ENCODE measurements at places on chromosomes 11 and 22.

GRCh38 chr22:30206944-30207343, 39.6 kb downstream of the LIF start:
- no peak for DNase-seq

- DNase-seq: no peak
Measured at GRCh38 chr22:29316141-29316828, 788 bp upstream of the RASL10A start.

- no peak for DNase-seq
Measured at GRCh38 chr11:19828382-19829108, 115.9 kb downstream of the NAV2 start.

DNA sequence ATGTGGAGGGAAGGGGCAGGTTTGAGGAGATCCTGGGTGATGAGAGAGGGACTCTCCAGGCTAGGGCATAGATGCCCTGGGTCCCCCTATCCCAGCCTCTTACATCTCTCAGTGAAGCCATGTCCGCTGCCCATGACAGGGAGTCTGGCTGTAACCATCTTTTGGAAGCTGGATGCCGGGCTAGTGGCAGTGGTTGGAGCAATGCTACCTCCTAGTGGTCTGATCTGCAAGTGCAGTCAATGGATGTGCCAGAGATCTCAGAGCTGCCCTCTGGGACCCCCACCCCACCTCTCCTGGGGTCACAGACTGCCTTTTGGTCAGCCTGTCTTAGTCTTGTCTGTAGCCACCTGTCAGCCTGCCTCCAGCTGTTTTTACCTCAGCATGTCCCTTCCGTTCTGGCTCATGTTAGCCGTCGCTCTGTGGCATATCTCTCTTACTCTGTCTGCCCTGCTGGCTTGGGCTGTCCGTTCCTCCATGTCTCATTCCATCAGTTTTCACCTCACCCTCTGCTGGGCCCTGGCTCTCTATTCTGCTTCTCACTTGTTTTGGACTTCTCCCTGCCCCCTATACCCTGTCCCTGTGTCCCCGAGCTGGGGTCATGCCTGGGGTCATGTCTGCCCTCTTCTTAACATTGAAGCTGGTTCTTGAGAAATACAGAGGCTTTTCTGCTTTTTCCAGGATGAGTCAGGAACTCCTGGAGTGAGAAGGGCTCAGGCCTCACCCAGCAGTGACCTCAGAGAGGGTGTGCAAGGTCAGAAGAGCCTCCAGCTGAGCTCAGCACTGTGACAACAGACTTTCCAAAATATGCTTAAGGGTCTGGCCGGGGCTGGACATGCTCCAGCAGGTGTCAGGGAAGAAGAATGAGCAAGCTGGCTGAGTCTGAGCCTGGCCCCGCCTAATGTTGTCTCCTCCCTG, 52.0 kb upstream of the THY1 start:
- DNase-seq: peak; percentile 63

- no peak for DNase-seq
Measured at GRCh38 chr11:2687223-2687530, 12.6 kb downstream of the KCNQ1OT1 start.

GRCh38 chr22:19495562-19496323, 16.0 kb downstream of the CDC45 start:
- DNase-seq: no peak

DNA sequence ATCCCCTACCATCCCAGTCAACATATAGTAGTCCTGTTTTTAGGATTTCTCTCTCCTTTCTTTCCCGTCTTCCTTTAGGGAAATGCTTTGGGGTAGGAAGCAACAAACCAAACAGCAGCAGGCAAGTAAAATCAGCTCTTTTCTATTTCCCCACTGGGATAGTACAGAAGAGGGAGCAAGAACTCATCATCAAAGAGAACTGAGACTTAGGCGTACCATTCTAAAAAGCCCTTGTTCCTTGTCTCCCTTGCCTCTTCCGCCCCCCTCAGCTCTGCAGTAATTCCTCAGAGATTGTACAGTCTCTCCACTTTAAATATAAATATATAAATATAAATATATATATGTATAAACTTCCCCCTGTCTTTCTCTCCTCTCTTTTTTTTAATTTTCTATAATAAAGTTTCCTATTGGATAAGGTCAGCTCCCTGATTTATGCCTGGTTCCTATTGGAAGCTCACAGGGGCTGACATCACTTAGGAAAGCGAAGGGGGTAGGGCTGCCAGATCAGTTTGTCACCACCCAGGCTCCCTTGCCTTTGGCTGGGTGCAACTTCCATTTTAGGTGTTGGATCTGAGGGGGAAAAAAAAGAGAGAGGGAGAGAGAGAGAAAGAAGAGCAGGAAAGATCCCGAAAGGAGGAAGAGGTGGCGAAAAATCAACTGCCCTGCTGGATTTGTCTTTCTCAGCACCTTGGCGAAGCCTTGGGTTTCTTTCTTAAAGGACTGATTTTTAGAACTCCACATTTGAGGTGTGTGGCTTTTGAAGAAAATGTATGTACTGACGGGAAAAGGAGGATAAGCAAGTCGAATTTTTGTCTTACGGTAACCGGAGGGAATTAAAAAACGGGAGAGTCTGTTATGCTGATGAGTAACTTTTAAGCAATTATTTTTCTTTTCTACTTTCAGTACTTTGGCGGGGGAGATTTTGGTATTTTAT, at the start of gene CTNND1:
Gene CTNND1 (plus strand): TSS at position 502 of the 934 bp plus-strand sequence. CDS start 29,677 bp downstream, outside the sequence.
- no peak for DNase-seq

DNA sequence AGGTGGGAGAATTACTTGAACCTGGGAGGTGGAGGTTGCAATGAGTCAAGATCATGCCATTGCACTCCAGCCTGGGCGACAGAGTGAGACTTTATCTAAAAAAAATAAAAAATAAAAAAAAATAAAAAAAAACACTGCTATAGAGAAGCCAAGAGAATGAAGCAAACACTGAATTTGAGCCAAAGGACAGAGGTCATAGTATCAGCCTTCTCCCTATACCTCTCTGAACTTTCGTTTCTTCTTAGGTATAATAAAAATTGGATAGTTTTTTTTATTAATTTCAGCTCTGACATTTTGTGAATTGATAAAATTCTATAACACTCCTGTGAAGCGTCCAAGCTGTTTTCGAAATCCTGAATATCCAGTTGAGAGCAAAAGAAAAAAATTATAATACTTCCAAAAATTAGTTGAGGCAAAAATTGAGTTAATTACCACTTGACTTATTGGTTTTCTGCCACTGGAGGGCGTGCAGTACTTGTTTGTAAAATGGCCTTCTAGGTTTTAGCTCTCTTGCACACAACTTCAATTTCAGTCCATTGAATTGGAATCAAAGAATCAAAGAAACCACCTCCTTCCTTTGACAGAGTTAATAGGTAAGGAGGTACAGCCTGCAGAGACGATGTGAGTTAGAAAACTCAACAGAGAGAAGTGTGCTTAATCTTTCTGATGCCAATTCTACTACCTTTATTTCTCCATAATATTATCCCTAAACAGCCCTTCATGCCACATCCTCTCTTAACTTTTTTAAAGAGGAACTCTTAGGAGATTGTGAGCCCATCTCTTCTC, 143.2 kb downstream of the BBOX1 start:
- peak; percentile 32 for DNase-seq

GRCh38 chr11:30489076-30489475, 97.1 kb downstream of the MPPED2 start:
- DNase-seq: no peak

- DNase-seq: no peak
Measured at GRCh38 chr22:37190262-37190780, 2.3 kb upstream of the C1QTNF6 start.

GRCh38 chr11:85132851-85133585, 494.1 kb downstream of the DLG2 start:
- DNase-seq: no peak

- DNase-seq: no peak
Measured at GRCh38 chr11:12729941-12730340, 55.7 kb downstream of the TEAD1 start.

DNA sequence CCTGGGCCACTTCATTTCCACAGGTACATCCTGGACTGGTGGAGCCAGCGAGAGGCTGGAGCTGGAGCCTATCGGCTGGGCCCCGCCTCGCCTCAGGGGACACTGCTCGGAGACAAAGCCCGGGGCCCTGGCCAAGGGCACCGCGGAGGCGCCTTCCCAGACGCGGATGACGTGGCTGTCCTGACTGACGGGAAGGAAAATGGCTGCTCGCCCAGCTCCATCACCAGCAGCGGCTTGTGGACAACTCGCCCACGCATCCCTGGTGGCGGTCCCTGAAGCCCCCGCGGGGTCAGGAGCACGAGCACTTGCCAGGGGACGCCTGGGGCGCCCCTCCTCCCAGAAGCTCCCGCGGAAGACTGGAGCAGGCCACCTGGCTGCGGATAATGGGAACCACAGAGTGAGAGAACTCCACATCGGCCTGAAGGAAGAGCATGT, 49.6 kb downstream of the CECR2 start:
- no peak for DNase-seq

- no peak for DNase-seq
Measured at GRCh38 chr22:34344702-34345101, 424.4 kb upstream of the LARGE1 start.

DNA sequence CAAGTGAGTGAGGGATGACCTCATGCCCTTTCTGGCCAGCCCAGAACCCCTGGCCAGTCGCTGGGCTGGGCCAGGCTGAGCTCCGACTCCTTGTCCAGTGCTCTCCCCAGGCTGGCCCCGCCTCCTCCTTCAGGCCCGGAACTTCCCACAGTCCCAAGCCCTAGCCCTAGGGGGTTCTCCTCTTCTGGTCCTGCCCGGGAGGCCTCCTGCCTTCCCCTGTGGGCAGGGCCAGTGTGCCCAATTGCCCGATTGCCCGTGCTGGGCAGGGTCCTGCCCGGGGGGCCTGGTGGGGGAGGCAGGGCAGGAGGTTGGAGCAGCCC, 4.2 kb downstream of the TCIRG1 start:
- DNase-seq: no peak

DNA sequence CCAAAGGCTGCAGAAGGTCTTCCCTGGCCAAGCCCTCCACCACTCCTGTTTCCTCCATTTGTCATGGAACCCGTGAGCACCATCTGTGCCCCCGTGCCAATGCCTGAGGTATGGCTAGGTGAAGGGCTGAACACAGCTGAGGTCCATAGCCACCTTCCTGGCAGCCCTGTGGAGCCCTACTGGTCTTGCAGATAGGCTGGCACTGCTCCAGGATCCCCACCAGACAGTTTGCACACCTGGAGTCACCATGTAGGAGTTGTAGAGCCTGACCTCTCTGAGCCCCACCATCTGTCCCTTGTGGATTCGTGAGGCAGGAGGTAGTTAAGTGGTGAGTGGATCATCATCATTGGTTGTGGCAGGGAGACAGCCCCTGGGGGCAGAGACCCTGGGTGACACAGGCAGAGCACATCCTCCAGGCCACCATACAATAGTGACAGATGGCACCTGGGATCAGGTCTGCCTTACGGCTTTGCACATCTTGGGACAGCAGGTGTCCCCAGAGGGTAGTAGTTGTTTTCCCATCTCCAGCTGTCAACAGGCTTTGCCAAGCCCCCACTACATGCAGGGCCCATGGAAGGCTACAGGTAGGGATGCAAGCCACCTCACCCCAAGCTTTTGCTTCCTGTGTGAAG, 52.5 kb upstream of the SUSD2 start:
- no peak for DNase-seq

- no peak for DNase-seq
Measured at GRCh38 chr11:123250892-123251656, 56.0 kb upstream of the CLMP start.

GRCh38 chr11:132638423-132638822, 893.9 kb downstream of the OPCML start:
- DNase-seq: no peak

DNA sequence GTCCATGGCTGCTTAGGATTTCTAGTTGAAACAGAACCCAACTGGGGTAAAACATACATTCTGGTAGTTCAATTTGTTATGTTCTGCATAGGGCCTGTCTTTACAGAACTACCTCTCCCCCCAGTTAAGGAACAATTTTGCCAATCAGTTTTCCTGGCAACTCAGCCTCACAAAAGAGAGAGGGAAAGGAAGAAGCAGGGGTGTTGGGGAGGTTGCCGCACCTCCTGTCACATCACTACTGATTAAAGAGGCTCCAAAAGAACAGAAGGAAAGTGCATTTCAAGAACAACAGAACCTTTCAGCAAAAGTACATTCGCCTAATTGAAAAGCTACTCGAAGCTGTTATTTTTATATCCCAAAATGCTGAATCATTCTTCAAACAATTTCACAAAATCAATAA, 217.6 kb downstream of the CADM1 start:
- DNase-seq: no peak

DNA sequence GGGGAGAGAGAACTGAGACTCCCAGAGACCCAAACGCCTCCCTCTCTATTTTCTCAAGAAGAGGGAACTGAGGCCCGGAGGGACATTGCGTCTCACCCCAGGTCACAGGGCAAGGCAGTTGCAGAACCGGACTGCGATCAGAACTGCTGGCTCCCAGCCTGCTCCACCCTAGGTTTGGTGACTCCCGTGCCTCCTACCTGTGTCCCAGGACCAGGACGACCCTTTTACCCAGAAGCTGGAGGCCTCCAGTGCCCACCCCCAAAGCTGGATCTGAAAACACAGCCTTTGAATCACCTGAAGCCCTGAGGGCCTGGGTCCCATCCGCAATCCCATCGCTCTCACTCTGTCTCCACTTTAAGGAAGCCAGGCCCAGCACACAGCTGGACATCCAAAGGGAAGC, 1.4 kb downstream of the GSTT4 start:
- DNase-seq: no peak

DNA sequence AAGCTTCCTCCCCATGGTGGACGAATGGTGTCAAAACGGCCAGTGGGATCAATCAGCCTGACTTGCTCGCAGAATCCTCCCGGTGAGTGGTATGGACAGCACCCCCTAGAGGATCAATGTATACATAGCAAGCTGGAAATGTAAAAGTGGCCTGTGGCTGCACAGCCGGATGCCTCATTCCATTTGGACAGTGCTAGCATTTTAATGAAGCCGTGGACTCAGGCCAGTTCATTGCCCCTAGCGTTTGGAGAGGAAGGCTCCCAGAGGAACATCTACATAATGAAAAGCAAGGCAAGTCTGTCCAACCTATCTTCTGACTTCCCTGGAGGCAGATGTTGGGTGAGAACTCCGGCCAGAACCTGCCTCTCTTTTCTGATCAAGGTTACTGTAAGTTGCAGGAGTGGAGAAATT, 942.3 kb downstream of the NTM start:
- DNase-seq: no peak

DNA sequence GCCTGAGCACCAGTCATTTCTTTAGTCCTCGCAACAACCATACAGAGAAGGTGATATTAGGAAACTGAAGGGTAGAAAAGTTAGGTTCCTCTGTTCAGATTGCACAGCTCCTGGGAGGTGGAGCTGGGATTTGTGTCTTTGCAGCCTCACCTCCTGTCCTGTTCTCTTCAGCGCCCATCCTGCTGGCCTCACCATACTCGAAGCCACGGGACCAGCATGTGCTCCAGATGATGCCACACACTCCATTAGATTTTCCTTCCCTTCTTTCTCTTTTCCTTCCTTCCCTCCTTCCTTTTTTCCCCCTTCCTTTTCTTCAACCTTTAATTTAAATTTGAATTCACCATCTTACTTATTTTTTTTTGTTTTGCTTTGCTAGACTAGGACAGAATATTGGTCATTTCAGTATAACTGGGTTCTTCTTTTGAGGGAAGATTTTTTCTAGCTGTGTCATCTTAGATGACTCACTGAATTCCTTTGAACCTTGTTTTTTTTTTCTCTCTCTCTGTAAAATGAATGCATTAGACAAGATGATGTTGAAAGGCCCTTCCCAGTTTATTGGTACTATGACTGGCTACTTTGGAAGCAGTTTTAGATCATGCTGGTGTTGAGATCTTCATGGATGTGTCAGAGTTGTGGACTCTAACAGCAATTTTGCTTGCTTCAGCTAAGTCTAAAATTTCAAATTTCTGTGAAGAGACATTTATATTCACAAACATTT, 662.5 kb upstream of the TENM4 start:
- DNase-seq: no peak
